ENCODE measurements at places on chromosomes 2 and 18. TPM values are rescaled to one million over a fixed set of nuclear protein-coding genes. Genes with fewer than 3 reads are reported as not detected.

CAVIN2 gene
- 119 TPM for total RNA-seq

CDH19 gene
- 12.1 TPM for total RNA-seq

PTCD3 gene
- total RNA-seq = 158 TPM

CRYBA2 gene
- total RNA-seq = not detected

VAMP5 gene
- 54.8 TPM for total RNA-seq

SLC30A3 gene
- total RNA-seq = 9.4 TPM

TANC1 gene
- total RNA-seq = 62.7 TPM

C2orf66 gene
- total RNA-seq = not detected

ASB18 gene
- 3.8 TPM for total RNA-seq

DYNAP gene
- total RNA-seq = not detected

TMEM247 gene
- not detected for total RNA-seq

UGT1A10 gene
- not detected for total RNA-seq

SPDYA gene
- 0.15 TPM for total RNA-seq

HAAO gene
- 1.9 TPM for total RNA-seq

PXDN gene
- total RNA-seq = 18.5 TPM

HOXD8 gene
- 0.92 TPM for total RNA-seq

GALR1 gene
- not detected for total RNA-seq

COLEC11 gene
- 2.1 TPM for total RNA-seq

BOK gene
- total RNA-seq = 3.6 TPM

FOXD4L1 gene
- not detected for total RNA-seq

UGT1A6 gene
- not detected for total RNA-seq

CABYR gene
- not detected for total RNA-seq

RAB17 gene
- 3.2 TPM for total RNA-seq

REG3A gene
- total RNA-seq = not detected

METTL21A gene
- total RNA-seq = 21.9 TPM

TXNDC2 gene
- total RNA-seq = not detected

EFEMP1 gene
- total RNA-seq = 50.7 TPM

RAB27B gene
- total RNA-seq = 0.10 TPM

All from left ventricle myocardium superior (tissue), 1 donor.